Osteoblast (primary cell): ENCODE measurements at places on chromosomes 5 and 9. TPM values are rescaled to one million over a fixed set of nuclear protein-coding genes. Genes with fewer than 3 reads are reported as not detected.

DNA sequence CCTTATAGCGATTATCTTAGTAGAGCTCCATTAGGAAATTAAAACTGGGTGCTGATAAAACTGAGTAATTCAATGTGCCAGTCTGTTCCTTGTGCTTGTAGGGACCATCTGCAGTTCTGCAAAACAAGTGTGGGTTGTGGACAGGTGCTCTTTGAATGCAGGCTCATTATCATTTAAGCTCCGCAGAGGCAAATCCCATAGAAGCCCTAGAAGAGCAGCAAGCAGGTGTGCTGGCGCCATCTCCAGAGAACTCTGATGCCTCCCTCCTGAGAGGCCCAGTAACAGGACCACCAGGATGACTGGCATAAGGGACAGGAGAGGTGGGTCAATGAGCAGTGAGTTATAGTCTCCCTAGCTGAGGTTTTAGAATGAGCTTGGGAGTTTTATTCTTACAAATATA lies 1342.4 kb upstream of the DMAC1 start:
- DNase-seq: peak; percentile 9

DNA sequence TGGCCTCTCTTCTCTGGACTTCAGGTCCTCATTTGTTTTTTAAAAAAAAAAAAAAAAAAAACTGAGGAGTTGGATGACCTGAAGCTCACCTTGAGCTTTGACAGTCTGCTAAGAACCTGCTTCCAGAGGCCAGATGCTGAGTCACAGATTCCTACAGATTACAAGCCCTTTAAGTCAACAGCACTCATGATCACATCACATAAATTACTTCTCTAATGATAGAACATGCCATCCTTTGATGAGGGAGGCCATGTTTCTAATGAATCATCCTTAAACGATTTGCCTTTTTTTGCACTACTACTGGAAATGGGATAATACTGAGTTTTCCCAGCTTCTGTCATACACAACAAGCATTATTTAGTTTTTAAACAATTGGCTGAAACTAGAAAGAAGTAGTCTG lies 34.2 kb upstream of the MYOT start:
- DNase-seq: peak; percentile 52

Gene CYLC2
- total RNA-seq: not detected in 2 replicates

- DNase-seq: no peak
These were observed 159.8 kb upstream of the GAS1 start for GRCh38 chr9:87107072-87107471.

Gene AMACR
- 15.2 and 15.3 TPM in 2 replicates for total RNA-seq

Gene SOX30
- under 0.01 TPM in 2 replicates for total RNA-seq
